Hindlimb muscle (tissue), 1 donor: ENCODE measurements at places on chromosomes 3 and 15. TPM values are rescaled to one million over a fixed set of nuclear protein-coding genes. Genes with fewer than 3 reads are reported as not detected.

Gene CFAP100
- polyA plus RNA-seq: 0.58 TPM

Gene HEG1
- polyA plus RNA-seq: 27.2 TPM

Gene LRRIQ4
- polyA plus RNA-seq: not detected

Gene CPNE9
- not detected for polyA plus RNA-seq

Gene RHO
- 0.10 TPM for polyA plus RNA-seq

Gene GRIP2
- 30.7 TPM for polyA plus RNA-seq

DNA sequence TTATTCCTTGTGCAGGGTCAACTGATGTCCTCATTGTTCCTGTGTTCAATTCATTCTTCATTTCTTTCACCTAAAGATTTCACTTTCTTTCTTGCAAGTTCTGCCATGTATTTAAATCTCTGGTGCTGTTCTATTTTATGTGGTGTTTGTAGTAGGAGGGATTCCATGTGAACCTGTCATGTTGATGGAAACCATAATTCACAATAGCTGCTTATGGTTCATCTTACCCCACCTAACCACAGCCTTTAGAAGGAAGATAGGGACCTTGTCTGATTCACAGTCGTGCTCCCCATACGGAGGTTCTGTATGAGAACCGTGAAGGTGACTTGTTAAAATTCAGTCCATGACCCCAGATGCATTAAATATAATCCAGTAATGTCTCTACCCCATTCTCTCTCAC, 21.9 kb downstream of the SLCO2A1 start:
- DNase-seq: no peak

DNA sequence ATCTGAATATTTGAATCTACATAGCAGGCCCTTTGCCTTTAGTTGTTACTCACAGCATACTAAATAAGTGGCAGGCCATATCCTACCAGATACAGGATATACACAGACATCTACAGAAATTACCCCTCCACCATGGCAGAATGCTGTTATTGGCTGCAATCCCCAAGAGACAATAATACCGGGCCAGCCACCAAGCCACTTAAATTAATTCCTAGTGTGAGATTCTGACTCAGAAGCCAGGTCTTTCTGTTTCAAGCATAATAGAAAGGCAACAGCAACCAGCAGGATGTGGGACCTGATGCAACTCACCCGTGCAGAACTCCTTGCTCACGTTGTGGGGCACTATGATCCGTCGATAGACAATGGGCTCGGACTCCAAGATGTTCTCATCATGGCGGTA, 39.8 kb downstream of the CLK3 start:
- DNase-seq: no peak

DNA sequence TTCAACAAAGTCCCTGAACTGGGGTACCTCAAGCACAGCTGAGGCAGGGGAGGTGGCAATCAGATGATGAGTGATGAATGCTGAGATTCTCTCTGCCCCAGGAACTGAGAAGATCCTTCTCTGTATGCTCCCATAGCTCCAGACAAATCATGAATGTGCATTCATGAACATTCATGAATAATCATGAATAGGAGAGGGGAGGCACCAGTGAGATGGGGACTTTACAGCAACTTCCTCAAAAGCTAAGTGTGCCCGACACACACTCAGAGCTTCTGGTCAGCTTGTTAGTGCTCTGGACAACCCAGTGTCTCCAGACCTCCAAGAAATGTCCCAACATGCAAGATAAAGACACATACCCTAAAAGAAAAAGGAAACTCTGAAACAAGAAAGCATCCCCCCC, 24.3 kb downstream of the LRRC2 start:
- no peak for DNase-seq

DNA sequence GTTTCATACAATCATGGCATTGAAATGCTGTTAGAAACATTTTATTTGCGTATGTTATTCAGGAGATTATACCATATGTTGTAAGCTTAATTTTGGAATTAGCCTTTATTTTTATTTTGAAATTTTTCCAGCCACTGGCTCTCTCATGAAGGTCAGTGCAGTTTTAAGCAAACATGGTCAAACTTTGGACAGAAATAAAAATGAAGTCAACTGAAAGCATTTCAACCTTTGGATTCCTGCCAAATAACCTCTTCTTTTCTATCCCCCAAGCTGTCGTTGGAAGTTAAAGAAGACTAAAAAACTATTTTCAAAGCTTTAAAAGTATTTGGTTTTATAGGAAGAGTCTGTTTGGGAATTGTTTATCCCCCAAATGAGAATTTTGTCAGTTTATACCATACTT, 846.6 kb downstream of the MCTP2 start:
- DNase-seq: peak; percentile 25

DNA sequence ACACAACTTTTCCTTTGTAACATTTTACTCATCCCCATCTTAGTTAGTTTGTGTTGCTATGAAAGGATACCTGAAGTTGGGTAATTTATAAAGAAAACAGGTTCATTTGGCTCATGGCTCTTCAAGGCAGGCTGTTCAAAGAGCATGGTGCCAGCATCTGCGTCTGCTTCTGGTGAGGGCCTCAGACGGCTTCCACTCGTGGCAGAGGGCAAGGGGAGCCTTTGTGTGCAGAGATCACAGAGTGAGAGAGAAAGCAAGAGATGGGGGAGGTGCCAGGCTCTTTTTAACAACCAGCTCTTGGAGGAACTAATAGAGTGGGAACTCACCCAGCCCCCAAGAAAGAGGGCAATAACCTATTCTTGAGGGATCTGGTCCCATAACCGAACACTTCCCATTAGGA, 23.1 kb downstream of the PLA2G4F start:
- DNase-seq: no peak

DNA sequence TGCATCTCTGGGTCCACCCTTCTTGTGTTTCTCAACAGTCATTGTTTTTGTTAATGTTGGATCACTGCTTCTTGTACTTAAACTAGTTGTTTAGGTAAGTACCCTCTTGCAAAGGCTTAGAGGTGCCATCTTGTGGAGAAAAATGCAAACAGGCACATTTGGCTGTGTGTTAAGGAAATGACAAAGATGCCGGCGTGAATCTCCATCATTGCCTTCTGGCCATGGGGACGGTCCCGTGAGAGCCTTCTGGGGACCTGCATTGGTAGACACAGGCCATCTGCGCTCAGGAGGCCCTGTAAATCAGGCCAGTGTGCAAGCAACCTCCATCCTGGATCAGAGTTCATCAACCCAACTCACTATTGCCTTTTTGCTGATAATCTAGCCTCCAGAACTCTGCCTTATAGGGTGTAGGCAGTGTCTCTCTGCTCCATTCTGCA, 158.6 kb upstream of the NR2E3 start:
- no peak for DNase-seq

DNA sequence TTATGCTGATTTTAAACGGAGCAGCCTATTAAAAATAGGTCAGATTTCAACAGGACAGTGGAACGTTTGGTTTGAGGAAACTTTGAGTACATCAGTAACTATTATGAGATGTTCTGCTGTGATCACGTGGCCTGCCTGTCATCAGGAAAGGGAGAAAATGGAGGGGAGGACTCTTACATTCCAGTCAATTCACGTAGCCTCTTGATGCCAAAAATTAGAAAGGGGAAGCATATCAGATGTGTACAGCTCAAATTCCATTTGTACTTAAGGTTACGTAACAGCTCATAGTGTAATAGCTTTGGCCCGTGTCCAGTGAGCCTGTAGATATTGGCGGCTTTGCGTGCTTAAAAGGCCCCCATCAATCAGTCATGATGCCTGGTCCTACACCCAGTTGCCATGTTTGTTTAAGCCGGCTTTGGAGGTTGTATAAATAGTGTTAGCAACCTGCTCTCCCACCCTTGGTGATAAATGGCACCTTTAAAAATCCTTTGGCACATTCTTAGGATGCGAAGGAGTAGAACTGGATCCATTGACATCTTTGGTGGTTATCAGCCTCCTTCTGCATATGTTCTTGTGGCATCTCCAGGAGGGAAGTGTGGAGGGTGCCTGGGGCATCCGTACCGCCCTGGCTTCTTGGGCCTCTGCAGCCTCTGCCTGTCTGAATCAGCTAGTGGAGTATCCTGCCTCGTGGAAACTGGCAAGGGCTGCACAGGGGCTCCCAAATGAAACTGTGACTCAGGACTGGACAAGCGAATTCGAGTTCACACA, 163.9 kb downstream of the THSD4 start:
- DNase-seq: peak; percentile 74

GRCh38 chr3:44992555-44993470, 16.8 kb downstream of the EXOSC7 start:
- DNase-seq: no peak

DNA sequence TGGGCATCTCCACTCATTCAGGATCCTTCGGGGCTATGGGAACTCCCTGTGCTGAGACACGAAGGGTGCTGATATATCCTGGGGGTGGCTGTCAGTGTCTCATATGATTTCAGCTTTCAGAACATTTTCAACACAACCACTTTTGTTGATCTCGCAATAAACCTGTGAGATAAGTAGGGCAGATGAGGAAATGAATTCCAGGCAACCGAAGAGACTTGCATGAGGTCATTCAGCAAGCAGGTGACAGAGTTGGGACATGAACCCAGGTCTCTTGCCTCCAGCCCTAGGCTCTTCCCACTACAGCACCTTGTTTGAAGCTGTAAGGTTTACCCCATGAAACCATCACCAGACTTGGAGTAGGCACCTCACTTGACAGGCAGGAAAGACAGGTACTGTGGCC, 16.6 kb downstream of the DUOX1 start:
- DNase-seq: no peak

- no peak for DNase-seq
These were observed 6.8 kb downstream of the EDEM1 start for GRCh38 chr3:5194341-5194740.

GRCh38 chr15:68555679-68556037, 23.1 kb upstream of the CORO2B start:
- DNase-seq: no peak

DNA sequence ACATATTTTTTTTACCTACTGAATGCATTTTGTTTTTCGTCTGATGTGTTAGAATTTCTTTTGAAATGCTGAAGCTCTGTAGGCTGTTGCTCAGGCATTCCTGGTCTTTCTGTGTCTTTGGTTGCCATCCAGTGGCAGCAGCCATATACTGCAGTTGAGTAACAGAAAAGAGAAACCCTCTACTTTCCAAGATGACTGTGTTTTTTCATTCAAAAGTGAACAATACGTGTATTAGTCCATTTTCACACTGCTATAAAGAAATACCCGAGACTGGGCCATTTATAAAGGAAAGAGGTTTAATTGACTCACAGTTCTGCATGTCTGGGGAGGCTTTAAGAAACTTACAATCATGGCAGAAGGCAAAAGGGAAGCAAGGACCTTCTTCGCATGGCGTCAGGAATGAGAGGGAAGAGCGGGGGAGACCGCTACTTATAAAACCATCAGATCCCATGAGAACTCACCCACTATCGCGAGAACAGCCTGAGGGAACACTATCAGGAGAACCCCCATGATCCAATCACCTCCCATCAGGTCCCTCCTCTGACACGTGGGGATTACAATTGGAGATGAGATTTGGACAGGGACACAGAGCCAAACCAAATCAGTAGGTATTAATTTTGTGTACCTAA, 4.7 kb upstream of the GOLGA8B start:
- DNase-seq: no peak

DNA sequence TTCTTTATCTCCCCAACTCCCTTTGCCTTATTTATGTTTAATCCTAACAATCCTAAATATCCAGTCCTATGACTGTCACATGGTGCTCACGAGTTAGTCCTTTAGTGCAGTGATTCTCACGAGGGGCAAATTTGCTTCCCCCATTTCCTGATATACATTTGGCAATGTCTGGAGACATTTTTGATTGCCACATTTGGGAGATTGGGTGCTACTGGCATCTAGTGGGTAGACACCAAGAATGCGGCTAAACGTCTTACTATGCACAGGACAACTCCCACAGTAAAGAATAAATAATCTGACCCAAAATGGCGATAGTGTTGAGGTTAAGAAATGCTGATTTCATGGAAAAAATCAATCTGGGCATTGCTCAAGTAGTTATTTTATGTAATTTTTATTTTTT, 466.5 kb downstream of the ROBO2 start:
- no peak for DNase-seq
